CD4-positive, alpha-beta memory T cell (primary cell): ENCODE measurements at places on chromosomes 12 and 14.

- no peak for DNase-seq
Measured at GRCh38 chr12:2613326-2614073, 181.3 kb upstream of the FKBP4 start.

DNA sequence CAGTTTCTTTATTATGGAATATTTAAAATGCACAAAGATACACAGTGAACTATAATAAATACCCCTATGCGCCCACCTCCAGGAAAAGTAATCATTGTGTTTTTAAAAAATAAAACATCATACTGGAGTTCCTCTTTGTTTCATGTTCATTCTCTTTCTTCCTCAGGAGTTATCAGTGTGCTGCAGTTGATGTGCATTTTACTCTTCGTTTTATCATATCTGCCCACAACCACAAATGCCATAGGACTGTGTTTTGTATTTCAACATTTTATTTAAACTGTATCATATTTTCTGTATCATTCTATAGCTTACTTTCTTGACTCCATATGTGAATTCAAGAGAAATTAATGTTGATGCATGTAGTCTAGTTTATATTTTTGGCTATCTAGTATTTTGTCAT lies 53.9 kb downstream of the TSHR start:
- DNase-seq, result no peak

DNA sequence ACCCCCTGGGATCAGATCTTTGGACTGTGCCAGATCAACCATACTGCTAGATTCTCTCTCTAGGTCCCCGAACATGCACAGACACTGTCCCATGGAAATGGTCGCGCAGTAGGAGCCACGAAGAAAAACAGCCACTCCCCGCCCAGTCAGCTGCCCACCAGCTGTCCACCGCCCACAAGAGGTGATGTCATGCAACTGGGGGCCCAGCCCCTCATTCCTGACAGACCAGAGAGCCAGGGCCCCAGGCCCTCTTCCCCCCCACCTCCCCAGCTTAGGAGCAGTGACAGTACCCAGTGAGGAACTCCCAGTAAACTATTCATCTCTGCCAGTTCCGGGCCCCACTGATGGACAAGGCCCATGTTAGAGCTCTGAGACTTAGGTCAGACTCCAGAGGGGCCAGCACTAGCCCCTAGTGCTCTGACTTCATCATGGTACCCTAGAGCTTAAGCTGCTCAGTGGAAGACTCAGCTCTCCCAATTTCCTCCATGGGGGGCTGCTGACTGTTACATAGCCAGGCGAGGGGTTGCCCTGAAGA lies 3.7 kb upstream of the TAMALIN start:
- no peak for DNase-seq

DNA sequence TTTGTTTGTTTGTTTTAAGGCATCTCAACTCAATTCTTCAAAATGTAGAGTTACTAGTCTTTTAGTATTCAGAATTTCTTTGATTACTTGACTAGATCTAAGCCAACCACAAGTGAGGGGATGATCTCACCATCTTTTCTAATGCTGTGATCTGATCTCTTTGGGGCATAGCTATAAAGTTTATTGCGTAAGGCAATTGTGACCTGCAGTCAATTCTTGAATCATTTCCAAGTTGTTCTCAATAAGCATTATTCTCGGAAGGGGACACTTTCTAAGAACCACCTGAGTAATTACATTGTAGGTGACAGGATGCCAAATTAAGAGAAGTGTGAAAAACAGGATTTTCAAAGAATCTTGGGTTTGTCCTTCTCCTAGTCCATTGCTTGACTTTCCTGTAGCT lies 13.1 kb downstream of the DACT1 start:
- no peak for DNase-seq

DNA sequence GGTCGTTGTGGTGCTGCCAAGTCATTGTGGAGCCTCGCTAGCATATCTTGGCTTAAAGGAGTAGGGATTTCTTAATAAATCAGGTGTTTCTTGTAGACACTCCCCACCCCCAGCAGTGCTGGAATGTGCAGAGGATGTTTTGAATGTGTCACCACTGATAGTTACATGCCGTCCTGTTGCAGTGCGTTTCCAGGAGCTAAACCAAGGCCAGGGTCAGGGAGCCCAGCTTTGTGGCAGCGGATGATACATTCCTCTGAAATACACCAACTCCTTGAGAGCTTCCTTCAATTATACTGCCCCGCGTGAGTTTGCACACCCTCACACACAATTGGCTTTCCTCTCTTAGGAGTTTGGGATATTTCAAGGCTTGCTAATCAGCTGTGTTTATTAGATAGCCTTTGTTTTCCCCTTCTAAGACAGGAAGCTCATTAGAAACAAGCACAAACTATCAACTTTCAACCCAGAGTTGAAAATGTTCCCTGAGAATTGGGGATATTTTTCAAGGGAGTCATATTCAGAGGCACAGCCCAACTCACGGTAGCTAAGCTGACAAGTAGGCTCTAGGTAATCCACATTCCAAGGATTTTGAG lies 154.9 kb downstream of the C12orf75 start:
- DNase-seq, result no peak

- DNase-seq, result no peak
Measured at GRCh38 chr14:25833341-25834126, 764.3 kb downstream of the NOVA1 start.

GRCh38 chr14:90534091-90534837 lies 137.4 kb downstream of the CALM1 start:
- DNase-seq, result no peak

DNA sequence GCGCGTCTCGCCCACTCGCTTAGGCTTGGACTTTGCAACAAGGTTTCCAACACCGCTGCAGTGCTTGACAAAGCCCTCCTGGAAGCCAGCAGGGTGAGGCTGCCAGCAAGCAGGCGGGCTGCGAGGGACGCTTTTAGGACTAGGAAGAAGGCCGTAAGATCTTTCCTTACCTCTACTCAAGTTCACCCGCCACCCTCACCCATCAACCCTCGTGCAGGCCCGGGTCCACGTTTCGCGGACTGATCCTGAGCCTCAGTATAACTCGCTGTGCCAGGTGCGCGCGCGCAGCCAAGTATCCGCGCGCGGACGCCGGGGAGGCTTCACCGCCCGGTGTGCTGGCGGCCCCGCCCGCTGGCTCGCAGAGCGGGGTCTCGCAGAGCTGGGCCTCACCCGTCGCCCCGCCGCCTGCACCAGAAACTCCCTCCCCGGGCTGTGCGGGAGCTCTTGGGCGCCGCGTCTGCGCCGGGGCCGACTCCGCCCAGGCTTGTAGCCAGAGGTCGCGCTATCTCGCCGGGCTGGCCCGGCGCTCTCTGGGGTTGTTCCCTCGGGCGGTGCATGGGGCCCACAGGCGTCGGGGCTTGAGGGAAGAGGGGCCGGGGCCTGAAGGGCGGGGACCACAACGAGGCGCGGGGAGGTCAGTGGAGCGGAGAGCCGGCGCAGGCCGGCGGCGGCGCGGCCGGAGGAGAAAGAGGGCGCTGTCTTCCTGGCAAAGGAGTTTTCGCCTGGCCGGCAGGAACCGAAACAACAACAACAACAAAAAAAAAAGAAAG lies 7.6 kb upstream of the SIX1 start:
- DNase-seq, result no peak

DNA sequence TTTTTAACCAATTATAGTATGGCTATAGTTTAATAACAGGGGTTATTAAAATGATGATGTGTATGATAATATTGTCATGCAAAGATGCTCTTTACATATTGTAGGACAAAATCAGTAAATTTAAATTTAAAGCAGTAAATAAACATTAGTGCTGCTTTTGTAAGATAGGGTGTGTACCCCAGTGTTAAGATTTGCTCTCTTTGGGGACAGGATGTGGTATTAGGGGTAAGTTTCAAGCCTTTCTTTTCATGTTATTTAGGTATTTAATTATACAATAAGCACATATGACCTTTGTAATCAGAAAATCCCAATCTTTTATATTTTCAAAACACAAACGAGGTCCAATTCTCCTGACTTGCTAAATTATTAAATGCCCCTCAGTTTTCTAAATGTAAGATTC lies 39.7 kb upstream of the RPH3A start:
- no peak for DNase-seq

DNA sequence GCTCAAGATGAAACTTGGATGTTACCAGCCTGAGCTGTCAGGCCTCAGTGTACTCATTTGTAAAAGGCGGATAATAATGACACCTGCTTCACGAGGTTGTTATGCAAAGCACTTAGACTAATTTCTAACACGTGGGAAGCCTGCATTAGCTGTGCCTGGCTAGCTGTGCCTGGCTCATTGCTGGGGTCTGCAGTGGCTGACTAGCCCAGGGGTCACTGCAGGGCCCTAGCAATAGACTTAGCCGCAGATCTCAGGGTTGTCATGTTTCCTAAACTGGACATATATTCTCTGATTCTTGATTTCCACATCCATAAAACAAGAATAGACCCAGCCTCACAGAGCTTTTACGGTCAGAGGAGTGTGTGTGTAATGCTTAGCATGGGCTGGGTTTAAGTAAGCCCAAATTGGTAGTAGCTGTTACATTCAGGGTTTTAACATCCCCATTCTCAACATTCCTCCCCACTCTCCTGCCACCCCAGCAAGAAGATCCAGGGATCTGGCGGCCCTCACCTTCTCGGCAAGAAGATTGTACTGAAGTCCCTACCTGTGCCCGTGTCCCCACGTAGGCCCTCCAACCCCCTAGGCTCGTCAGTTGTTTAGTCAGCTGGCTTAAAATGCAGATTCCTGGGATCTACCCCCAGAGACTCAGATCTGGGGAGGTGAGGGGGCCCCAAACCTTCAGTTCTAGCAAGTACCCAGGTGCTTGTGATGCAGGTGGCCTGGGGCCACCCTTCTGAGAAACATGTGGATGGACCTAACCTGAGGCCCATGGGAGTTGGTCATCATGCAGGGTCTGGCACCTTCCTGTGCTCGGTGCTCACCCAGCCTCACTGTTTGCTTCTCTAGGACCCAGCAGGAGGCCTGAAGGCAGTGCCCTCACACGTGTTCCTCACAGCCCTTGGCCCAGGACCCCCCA lies 8.6 kb downstream of the NR4A1 start:
- DNase-seq, result no peak

- DNase-seq, result no peak
Measured at GRCh38 chr12:131055596-131056233, 102.0 kb downstream of the ADGRD1 start.

GRCh38 chr12:18502422-18502968 lies 235.3 kb downstream of the PLCZ1 start:
- DNase-seq, result no peak

GRCh38 chr12:46921764-46922133 lies 96.0 kb upstream of the SLC38A4 start:
- no peak for DNase-seq

DNA sequence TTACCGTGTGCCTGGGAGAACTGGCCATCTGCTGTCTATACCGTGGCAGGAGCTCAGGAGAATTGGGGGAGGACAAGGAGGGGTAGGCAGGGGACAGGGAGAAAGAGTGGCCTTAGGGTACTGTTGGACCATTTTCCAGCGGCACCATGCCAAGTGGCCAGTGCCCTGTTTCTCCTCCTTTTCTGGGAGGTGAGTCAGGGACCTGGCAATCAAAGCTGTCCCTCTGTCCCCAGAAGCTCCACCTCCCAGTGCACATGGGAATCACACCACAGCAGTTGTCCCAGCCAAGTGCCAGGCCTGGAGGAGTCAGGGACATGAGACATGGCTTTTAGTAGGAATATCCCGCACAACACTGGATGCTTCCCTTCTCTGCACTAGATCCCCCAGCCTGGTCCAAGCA lies 118.0 kb downstream of the GCH1 start:
- no peak for DNase-seq

DNA sequence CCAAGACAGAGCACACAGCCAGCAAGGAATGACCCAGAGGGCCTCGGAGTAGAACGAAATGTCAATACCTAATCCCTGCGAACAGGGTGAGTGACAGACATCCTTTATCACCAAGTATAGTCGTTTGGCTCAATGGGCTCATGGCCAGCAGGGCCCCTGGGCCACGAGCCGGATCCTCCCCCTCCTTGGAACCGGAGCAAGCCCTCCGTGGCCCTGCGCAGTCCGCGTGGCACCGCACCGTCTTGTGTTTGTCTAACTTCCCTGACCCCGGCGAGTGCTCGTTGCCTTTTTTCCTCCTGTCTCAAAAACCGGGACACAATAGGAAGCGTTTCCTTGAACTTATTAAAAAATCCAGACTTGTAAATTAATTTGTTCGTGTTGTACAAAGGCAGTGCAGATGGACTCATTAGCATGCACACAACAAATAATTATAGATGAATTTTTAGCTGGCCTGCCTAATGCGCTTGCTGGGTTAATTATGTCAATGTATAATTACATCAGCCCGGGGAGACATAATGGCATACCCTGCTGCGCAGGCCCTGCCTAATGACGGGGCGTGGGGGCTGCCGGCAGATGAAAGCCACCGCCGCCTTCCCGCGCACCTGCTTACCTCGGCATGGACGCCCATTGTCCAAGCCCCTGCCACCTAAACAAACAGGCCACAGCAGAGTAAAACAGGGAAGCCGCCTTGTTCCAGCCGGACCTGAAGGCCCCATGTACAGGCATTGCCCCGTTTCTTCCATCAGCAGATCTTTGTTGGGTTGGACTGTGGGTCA lies 81.6 kb downstream of the PHETA1 start:
- no peak for DNase-seq

- DNase-seq, result no peak
Measured at GRCh38 chr14:77106666-77107065, 8.6 kb downstream of the CIPC start.

GRCh38 chr12:65632131-65632855 lies 192.0 kb upstream of the HMGA2 start:
- DNase-seq, result no peak

- no peak for DNase-seq
Measured at GRCh38 chr12:116471544-116471943, 87.6 kb upstream of the MAP1LC3B2 start.

- no peak for DNase-seq
Measured at GRCh38 chr12:122848471-122849351, 13.5 kb downstream of the HIP1R start.

DNA sequence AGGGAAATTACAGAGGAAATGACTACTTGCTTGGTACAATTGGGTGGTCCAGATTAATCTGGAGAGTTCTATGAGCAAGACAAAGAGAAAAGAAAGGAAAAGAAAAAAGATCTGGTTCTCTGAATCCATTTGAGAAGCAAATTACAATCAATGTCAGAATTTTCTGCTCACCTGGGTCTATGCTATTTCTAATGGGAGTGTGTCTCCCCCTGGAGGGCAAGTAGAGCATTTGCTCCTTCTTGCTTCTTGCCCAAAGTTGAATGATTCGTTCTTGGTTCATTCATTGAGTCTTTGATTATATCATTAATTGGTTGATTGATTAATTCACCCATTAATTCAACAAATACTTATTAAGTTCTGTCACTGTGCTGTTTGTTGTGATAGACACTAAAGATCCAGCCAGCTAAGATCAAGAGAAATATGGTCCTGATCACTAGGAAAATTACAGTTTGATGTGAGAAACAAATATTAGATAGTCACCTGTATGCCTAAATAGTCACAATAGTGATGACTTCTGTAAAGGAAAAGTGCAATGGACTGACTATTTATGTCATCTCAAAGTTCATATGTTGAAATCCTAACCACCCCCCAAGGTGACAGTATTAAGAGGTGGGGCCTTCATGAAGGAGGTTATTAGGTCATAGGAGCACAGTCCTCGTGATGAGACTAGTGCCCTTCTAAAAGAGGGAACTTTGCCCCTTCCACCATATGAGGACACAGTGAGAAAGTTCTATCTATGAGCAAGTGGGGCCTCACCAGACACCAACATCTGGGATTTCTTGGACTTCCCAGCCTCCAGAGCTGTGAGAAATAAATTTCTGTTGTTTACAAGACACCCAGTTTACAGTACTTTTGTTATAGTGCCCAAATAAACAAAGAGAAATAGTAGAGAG lies 8.0 kb upstream of the ASB8 start:
- DNase-seq, result peak; percentile 61
